Hindlimb muscle (tissue), 1 donor: ENCODE measurements at places on chromosomes 5 and 9. TPM values are rescaled to one million over a fixed set of nuclear protein-coding genes. Genes with fewer than 3 reads are reported as not detected.

Gene TUSC1
- 12.4 TPM for polyA plus RNA-seq

Gene PLPP7
- 51.0 TPM for polyA plus RNA-seq

Gene PCSK1
- polyA plus RNA-seq = 0.04 TPM

Gene FRMD3
- 15.4 TPM for polyA plus RNA-seq

Gene TLX3
- not detected for polyA plus RNA-seq

Gene KDM3B
- 71.8 TPM for polyA plus RNA-seq

Gene GPRIN1
- polyA plus RNA-seq = 0.75 TPM
